ENCODE measurements at places on chromosomes 11 and 22.
A peak's percentile ranks its signal among the peaks of the same experiment; 100 is the strongest.

- no peak for DNase-seq
Measured at GRCh38 chr11:15663777-15664218, 549.1 kb downstream of the INSC start.

GRCh38 chr11:93591247-93591898, 48.2 kb upstream of the SMCO4 start:
- DNase-seq: no peak

GRCh38 chr11:114036147-114036811, 23.2 kb upstream of the ZBTB16 start:
- no peak for DNase-seq

- no peak for DNase-seq
Measured at GRCh38 chr11:76781046-76781801, 1.9 kb upstream of the TSKU start.

GRCh38 chr11:69297787-69298266, 3.9 kb downstream of the MYEOV start:
- peak; percentile 36 for DNase-seq

- DNase-seq: no peak
Measured at GRCh38 chr11:109514313-109515018, 92.5 kb downstream of the C11orf87 start.

DNA sequence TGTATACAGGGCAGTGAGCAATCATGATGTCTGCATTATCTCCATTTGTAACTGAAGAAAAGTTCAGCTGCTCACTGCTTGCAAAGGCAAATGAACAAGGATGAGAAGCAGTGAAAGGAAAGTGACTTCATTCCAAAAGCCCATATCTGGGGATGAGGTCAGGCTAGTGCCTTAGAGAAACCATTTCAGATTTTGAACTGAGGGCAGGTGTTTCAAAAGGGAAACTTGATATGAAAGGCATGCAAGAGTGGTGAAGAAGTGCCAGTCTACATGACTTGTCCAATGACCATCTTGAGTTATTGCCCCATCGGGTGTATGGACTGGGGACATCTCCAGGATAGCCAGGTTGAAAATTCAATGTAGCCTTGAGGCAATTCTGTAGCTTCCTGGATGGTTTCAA, 7.3 kb upstream of the APOL4 start:
- no peak for DNase-seq

DNA sequence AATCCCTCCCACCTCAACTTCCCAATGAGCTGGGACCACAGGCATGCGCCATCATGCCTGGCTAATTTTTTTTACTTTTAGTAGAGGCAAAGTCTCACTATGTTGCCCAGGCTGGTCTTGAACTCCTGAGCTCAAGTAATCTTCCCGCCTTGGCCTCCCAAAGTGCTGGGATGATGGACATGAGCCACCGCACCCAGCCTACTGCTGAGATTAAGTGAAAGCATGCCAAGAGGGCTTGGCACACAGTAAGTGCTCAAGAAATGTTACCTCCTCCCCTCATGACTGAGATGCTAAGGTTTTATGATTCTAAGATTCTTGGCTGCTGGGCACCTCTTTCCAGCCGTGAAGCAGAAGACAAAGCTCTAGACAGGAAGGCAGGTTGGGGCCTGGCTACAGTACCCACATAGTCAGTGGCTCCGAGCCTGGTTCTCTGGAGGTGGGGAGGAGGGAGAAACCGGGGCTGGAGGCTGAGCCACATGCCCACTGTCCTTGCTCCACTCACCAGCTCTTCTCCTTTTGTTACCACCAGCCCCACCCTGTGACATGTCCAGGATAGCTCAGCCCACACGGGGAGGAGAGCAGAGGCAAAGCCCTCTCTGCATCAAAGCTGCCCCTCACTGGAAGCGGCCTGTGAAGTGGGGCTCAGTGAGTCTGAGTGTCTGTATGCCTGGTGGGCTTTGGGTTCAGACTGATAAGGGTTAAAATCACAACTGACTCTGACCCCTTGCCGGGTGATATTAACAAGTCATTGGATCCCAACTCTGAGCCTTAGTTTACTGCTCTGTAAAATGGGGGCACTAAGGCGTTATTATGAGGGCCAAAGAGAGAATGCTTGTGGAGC, 12.9 kb downstream of the ARHGEF17 start:
- DNase-seq: no peak

DNA sequence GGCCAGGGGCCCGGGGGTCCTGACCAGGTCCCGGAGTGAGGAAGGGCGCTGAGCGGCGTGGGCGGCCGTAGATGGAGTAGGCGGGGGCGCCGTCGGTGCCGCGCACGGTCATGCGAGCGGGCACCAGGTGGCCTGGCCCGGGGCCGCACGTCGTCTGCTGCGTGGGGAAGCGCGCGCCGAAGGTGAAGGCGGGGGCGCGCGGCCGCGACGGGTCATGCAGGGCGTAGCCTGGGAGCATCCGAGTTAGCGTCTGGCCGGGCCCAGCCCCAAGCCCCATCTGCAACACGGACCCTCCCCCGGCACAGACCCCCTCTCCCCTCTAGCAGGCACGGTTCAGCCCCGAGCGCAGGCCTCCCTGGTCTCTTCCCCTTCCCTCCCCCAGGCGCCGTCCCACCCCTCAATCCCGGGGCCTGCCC, 1.7 kb upstream of the TYMP start:
- DNase-seq: peak; percentile 43

GRCh38 chr11:63769042-63769713, 603 bp upstream of the ZFTA start:
- no peak for DNase-seq

DNA sequence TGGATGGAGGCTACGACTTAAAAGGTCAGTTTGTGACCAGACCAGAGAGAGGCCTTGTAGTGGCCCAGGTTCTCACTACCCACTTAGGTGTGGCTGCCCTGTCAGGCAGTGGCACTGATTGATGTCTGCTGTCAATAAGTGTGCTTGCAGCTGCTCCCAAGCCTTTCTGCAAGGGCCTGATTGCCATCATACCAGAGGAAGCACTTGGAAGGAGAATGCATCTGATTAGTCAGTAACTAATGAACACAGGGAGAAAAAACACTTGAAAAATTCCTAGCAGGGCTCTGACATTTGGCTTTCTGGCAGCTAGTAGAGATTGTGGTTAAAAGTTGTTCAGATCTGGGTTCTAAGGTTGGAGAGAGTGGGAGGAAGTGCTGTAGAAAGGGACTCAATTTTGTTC, 107.5 kb downstream of the NAV2 start:
- DNase-seq: no peak

DNA sequence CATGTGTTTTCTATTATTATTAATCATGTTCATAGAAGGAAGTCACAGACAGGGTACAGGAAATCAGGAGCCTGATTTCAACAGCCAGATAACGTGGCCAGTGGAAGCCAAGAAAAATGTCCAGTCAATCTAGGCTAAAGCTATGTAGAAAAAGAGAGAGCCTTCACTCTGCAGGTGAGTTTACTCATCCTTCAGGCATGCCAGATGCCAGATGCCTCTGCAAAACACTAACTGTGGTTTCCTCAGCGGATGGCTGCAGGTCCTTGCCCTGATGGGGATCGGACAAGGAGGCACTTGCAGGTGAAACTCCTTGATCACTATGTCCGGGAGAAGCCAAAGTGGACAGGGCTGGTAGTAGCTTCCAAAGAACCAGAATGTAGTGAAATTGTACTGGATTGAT, 962.3 kb upstream of the RAG2 start:
- no peak for DNase-seq

GRCh38 chr11:101341578-101341977, 212.0 kb upstream of the PGR start:
- DNase-seq: no peak

GRCh38 chr11:9264316-9265210, 587 bp downstream of the DENND5A start:
- no peak for DNase-seq

- DNase-seq: no peak
Measured at GRCh38 chr22:25729016-25729995, 12.7 kb upstream of the MYO18B start.

- no peak for DNase-seq
Measured at GRCh38 chr11:65861165-65861505, 902 bp downstream of the MUS81 start.

DNA sequence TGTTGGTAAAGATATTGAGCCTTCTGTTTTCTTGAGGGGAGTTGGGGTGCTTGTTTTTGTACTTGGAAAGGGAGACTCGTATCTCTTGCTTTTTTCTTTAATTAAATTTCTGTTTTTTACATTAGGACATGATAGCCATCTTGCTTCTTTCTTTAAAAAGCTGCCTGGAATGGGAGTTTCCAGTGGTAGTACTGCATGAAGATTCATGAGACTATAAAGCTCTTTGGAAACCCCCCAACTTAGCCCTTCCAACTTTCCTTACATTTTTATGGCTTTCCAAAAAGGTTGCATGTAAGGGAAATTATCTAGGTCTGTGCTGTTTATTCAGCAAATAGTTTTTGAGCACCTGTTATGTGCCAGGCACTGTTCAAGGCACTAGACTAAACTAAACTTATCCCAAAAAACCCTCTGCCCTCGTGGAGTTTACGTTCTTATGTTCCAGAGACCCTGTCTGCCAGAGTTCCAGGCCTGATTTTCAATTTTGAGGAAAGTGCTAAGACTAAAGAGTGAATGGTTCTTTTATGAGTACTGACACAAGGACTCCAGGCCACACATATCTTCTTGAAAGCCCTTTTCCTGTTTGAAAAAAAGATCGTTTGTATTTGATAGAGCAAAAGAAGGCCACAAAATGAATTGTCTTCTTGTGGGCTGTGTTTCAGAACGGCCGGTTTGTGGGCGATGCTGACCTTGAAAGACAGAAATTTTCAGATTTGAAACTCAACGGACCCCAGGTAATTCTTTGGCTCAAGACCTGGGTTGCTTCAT, 31.9 kb downstream of the CTNND1 start:
- no peak for DNase-seq

DNA sequence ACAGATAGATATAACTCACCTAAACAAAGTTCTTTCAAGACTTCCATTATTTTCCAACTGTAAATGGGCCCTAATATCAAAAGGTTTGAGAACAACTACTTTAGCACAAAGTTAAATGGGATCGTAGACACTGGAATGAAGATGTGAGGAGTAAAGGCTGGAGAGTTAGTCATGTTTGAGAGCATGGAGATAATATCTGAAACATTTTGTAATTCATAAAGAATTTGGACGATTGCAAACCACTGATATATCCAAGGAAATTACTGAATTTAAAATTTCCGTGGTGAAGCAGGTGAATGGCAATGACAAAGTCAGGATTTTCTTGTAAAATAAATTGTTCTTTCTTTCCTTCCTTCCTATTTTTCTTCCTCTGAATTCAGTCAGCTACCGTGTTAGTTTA, 564.9 kb downstream of the CNTN5 start:
- DNase-seq: no peak

DNA sequence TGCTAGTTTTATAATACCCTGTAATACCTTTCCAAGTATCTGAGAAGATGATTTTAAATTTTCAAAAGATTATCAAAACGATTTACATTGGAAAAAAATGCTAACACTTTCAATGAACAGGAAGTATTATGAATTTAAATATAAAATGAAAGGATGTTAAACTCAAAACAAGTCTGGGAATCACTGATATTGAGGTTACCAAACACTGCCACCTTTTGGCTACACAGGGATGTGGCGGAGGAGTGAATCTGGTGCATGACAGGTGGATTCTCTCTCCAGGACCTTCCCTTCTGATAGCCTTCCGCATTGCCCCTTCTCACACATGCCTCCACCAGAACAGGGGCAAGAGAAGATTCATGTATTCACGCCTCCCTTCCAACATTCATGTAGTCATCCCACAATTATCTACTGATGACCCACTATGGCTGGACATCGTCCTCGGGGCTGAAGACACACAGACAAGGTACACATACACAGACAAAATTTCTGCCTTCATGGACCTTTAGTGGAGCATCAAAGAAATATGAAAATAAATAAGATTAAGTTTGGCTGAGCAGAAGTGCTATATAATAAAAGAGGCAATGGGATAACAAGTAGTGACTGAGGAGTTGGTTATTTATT, 34.7 kb downstream of the ATG16L2 start:
- DNase-seq: no peak

GRCh38 chr22:25002241-25002985, 49.9 kb downstream of the KIAA1671 start:
- DNase-seq: no peak

- DNase-seq: no peak
Measured at GRCh38 chr11:72519220-72519881, 85.0 kb upstream of the CLPB start.

- no peak for DNase-seq
Measured at GRCh38 chr11:125301346-125301745, 136.8 kb downstream of the PKNOX2 start.
